ENCODE measurements at places on chromosomes 7 and 10.

- DNase-seq = no peak
Measured at GRCh38 chr7:80918399-80918798, 452 bp downstream of the SEMA3C start.

DNA sequence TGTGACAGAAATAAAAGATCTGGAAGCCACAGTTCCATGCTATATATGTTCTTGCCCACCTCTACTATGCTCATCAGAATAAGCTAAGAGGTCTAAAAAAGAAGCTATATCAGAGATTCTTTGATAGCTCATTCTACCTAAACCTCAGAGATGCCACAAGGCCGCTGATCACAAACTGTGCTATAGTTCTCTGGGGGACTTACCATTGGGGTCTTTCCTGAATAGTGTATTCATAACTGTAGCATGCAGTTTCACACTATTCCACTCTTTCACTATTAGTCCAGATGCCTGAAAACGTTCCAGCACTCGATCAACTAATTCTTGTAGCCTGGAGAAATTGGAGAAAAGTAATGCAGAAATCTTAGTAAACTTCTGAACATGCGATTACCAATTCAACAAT is 44.5 kb upstream of the SPOCK2 start:
- no peak for DNase-seq

GRCh38 chr10:29622382-29622922 is 12.3 kb downstream of the SVIL start:
- no peak for DNase-seq

- DNase-seq = no peak
Measured at GRCh38 chr10:21293518-21294356, 231.7 kb downstream of the SKIDA1 start.

DNA sequence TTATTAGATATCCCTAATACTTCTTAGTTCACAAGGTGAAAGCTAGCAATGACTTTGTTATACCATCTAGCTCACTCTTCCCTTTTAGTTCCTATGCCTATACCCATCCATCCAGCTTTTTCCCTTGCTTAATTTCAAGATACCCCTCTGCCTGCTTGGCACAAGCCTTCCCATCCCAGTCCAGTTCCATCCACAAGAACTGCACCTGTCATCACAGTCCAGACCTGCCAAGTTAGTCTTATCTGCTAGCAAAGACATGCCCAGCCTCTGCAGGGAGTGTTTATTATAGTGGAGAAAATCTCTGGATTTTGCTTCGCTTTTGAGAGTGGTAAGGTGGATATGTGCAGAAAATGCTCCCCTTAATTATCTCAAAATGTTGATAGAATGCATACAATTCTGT is 158.2 kb downstream of the ST7 start:
- DNase-seq = no peak

GRCh38 chr10:127797339-127797738 is 60.4 kb downstream of the FOXI2 start:
- no peak for DNase-seq

- DNase-seq = no peak
Measured at GRCh38 chr10:102705531-102705930, 8.7 kb downstream of the ARL3 start.

DNA sequence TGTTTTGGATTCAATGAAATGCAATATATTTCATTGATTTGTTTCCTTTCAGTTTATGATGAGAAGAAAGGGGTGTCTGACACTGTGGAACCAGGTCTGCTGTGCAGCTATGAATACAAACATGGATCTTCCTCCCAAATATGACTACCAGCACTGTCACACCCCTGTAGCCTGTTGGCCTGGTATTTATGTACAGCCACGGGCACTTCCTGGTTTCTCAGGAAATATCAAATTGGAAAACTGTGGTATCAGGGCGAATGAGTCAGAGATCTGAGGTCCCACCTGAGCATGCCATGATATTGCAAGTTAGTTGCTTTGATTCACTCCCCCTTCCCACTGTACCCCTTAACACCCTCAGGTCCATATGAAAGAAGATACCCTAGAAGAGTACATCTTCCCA is 87.8 kb downstream of the DNMBP start:
- no peak for DNase-seq

- DNase-seq = no peak
Measured at GRCh38 chr10:48742891-48743860, 58.5 kb downstream of the WDFY4 start.

- no peak for DNase-seq
Measured at GRCh38 chr7:44735403-44736165, 13.1 kb upstream of the ZMIZ2 start.

DNA sequence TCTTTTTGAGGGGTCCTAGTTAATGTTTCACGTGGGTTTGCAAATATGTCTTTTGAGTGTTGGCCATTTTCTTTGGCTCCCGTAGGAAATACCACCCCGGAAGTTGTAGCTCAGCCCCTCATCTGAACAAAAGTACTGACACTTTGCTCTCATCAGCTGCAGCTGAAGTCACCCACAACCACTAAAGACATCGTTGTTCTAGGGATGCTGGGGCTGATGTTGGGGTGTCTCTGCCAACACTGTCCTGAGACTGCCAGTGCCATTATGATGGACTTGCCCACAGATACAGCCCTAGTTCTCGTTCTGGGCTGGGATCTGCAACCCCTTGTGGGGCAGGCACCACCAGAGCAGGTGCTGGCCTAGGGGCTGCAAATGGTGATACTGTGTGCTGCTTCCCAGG is 82.6 kb upstream of the ARHGAP21 start:
- DNase-seq = no peak

DNA sequence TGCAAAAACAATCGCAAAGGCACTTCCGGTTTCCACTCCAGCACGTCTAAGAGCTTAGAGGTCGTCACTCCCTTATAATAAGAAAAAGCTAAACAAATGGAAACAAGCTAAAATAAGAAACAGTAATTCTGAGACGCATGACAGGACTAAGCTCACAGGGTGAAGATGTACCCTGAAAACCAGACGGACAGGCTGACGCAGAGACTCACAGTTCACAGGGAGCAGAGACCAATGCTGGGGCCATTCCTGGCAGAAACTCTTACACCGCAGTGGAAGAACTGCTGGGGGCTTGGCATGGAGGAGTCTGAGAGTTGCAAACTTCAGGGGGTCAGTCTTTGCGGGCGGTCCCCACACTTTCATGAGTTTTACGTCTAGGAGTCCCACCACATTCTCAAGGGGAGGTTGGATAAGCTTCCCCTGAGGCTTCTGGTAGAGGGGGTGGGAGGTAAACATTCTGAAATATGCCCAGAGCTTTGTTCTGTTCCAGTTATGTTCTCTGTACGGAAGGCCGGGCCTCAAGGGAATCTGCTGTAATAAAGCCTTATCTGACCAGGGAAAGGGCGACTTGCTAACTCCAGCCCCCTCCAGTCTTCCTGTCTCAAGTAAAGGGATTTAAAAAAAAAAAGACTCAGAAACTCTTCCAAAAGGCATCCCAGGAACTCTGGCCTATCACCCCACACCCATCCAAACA is 47.8 kb downstream of the BRI3 start:
- no peak for DNase-seq

GRCh38 chr10:97685395-97685958 is 1.6 kb downstream of the AVPI1 start:
- DNase-seq = no peak
